ENCODE measurements at places on chromosomes 7 and 10.

GRCh38 chr7:139767561-139767982 is 10.2 kb downstream of the HIPK2 start:
- DNase-seq = no peak

DNA sequence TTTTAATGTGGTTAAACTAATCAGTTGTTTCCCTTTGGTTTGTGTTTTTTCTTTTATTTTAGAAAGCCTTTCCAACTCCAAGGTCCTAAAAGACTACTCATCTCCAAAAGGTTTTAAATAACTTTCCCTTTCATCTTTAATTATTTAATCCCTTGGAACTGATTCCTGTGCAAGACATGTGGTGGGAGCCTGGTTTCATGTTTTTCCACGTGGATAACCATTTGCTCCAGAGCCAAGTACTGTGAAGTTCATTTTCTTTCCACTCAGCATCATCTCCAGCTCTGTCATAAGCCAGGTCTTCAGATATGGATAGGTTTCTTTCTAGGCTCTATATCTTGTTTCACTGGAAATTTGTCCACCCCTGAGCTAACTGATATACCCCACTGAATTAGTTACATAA is 16.7 kb downstream of the PPP1R3C start:
- no peak for DNase-seq

DNA sequence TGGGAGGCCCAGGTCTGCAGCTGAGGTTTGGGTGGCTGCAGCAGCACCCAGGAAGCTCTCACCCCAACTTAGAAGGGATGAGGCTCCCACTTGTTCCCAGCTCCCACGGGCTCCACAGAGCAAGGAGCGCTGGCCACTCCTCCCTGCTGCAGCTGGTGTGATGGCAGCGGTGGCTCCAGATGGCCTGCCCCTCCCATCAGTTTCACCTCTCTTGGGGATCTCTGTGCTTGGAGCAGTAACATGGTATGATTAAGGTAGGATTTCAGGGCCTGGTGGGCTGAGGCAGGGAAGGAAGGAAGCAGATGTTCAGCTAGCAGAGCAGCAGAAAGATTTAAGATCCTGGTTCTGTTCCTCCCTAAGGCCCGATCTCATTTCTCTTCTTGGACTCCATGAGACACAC is 66.8 kb upstream of the KIF5B start:
- no peak for DNase-seq

- DNase-seq = peak; percentile 69
Observed at GRCh38 chr10:19816411-19817230, at the start of gene PLXDC2. Gene PLXDC2 (plus strand): TSS chr10:19816432.

DNA sequence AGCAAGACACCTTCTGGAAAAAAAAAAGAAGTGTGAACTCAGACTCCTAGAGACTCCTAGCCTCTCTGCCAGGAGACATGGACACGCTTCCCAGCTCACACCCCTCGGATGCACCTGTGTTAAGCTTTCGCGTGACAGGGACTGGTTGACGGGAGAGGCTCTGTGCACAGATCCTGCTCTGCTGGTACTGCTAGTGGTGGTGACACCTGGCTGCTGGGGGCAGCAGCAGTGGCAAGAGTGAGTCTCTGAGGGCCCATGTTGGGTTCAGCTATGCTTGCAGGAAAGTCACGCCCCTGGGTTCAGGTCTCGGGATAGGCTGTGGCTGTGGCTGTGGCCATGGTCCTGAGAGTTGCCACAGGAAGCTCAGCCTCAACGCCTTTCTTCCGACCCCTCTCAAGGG is 81.1 kb downstream of the XRCC2 start:
- DNase-seq = no peak

Data from right lobe of liver (tissue), 6 donors.